Activated CD4-positive, alpha-beta T cell treated with anti-CD3 and anti-CD28 coated beads, Interleukin-2, amount 50 U/mL, for 4 hours (primary cell): ENCODE measurements at places on chromosomes 5 and 9.

DNA sequence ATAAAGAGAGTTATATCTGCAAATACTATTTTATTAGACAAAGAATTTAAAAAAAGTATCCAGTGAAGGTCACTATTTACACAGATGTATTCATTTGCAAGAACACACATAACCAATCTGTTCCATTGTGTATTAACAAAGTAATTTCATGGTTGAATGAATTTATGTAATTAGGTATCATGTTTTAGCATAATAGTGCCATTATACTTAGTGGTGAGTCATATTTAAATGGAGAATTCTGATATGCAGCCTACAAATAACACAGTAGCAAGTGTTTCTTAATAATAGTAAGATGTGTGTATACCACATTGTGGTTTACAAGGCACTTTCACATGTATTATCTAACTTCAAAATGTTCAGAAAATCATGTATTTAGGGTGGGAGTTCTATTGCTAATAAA is 1028.5 kb upstream of the ACO1 start:
- no peak for DNase-seq

DNA sequence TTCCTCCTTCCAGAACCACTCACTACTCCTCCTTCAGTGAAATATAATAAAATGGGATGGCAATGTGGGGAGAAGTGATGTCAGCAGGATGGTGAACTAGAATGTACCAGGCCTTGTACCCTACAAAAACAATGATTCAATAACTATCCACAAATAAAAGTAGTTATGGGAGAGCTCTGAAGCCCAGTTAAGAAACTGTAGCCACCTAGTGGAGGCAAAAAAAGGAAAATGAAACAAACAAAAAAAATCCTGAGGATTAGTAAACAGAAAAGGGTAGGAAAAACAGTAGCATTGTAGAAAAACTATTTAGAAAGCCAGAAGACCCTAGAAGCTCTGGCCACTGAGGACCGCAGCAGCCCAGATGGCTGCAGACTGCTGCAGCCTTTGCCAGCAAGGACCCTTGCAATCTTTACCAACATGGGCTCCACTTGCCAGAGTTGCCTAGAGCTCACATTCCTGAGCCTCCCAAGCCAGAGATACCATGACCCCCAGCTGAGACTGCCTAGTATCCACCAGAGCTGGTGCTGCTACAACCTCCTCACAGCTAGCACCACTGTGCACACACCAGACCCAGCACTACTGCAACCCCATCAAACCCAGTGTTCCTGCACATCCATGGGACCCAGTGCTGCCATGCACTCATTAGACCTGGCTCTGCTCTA is 259.7 kb upstream of the MSX2 start:
- no peak for DNase-seq

GRCh38 chr9:134875371-134875770 is 5.2 kb upstream of the FCN2 start:
- DNase-seq, result no peak

GRCh38 chr5:20618340-20618739 is 630.3 kb upstream of the CDH18 start:
- no peak for DNase-seq

DNA sequence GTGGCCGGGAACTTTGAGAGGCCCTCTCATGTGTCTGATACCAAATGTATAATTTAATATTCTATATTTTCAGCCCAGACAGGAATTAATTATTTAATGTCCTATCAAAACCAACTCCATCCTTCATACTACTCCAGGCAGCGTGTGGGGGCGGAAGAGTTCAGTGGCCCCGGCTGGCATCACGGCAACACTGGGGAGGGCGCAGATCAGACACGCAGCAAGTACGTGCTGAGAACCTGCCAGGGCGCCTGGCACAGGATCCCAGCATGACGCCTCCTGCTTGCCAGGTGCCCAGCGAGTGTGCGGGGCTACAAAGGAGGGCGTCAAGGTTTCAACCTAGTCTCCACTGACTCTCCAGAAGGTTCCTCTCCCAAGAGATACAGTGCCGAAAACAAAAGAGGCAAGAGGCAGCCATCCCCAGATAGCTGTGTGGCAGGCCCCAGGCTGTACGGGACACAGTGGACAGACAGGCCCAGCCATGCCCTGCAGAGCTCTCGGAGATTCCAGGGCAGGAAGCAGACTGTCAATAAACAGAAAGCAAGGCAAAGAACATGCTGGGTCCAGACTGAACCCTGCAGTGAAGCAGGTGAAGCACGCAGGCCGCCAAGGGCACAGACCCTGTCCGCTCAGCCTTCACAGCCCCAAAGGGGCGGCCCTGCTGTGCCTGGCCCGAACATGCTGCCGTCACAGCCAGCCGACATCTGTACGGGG is 110.3 kb downstream of the VAV2 start:
- DNase-seq, result no peak

GRCh38 chr9:93622691-93623090 is 46.3 kb downstream of the PHF2 start:
- DNase-seq, result no peak

- DNase-seq, result no peak
Measured at GRCh38 chr9:108283696-108284095, 572.1 kb downstream of the ACTL7B start.
